ENCODE measurements at places on chromosomes 11 and 22. TPM values are rescaled to one million over a fixed set of nuclear protein-coding genes. Genes with fewer than 3 reads are reported as not detected.

DNA sequence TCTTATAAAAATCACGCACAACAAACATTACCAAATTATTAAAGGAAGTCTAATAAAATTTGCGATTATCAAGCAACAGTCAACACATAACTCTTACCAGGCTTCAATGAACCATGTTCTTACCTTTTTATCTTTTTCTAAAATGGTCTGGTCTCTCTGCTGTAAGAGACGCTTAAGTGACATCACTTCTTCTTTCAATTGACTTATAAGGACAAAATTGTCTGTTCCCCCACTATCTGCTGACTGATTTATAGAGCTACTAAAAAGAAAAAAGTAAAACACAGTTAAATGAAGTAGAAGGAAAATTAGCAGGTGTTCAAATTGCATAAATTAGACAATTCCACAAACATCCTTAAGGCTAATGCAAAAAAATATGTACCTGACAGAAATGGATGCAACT is 10.9 kb downstream of the FAM76B start:
- DNase-seq: no peak

DGCR2 gene
- total RNA-seq: 43.6 TPM

OR4D5 gene
- total RNA-seq: not detected

DNA sequence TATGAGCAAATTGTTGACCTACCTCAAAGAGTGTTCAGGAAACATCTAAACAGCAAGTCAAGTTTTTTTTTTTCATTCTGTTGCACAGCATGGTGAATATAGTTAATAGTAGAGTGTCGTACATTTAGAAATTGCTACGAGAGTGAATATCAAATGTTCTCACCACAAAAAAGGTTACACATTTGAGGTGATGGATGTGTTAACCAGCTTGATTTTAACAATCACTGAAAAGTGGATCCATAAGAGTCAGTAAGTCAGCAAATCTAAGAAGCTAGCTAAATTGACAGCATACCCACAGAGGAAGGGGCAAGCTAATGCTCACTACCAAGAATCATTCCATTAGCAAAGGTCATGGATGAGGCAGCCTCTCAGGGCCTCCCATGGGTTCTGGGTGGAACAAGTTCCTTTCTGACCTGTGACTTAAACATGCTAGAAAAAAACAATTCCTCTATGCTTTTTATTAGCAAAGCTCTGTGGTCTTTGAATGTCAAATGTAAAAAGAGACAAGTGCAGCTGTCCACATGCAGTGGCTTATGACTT is 235.4 kb upstream of the CCDC179 start:
- DNase-seq: no peak

DNA sequence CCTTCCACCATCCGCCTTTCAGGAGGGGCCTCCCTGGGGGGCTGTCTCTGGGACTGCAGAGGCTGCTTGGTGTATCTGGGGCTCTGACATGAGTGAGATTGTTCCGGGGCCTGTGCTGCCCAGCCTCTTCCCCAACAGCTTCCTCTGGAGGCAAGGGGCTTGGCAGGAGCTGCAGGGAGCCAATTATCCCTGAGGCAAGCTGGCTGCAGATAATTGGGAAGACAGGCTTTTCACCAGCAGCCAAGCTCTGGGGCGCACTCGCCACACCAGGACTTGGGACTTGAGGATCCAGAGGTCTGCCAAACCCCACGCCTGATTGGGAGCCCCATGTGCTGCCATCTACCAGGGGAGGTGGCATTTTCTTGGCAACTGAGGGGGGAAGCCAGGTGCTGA is 15.6 kb upstream of the RTN4R start:
- no peak for DNase-seq

GRCh38 chr11:133815636-133816035 is 29.7 kb downstream of the SPATA19 start:
- DNase-seq: no peak

DNA sequence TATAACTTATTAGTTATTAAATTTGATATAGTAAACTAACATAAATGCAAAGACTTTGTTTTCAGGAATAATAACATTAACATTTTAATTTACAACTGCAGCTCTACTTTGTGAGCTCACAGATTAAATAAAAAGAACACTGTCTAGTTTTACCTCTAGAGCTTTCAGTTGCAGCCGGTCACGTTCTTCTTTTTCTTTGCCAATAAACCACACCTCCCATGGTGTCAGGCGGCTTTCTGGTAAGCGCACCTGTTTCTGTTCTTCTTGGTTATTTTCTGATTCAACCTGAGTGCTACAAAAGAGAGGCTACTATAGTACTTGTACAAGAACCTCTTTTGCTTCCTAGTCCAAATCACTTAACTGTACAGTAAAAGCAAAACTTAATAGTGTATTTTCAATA is 5.8 kb downstream of the CCDC34 start:
- no peak for DNase-seq

DNA sequence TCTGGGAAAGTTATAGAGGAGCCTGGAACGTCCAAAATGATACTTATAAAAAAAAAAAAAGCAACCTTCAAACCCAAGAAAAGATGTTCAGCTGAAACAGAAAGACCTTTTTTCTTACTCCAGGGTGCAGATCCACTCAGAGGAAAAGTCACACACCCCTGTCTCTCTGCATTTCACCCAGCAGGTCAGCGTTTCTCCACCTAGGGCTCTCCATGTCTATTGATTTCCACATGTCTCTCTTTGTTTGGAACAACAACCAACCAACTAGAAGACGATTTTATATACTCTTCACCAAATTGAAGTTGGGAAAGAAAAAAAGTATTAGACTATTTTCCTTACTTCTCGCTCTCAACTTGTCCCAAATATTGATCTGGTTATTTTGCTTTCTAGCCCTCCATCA is 42.2 kb upstream of the BLID start:
- no peak for DNase-seq

DNA sequence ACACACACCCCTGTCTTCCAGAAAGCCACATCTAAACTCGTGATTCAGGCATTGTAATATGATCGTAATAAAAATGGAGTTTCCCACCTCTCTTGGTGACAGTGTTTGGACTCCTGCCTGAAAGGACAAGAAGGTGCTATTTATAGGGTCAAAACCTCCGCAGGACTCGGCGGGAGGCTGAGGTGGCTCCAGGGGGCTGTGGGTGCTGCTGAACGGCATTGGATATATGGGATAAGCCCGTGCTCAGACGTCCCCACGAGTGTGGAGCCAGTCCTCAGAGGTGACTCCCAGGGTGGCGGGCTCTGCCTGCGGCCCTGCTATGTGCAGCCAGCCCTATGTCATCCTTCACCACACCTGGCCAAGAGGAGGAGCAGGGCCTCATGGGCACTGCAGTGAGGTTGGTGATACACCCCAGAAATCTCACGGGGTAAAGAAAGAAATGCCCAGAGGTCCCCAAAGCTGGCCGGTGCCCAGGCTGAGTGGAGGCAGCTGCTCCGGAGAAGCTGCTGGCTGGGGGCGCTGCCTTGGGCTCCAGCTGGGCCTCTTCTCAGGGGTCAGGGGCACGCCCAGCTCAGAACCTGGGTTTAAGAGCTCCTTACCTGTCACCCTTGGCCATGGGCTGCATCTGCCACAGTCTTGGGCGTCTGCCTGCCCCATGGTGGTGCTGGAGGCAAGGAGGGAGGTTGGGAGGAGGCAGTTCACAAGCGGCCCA is 5.1 kb upstream of the OSBPL5 start:
- DNase-seq: no peak

- no peak for DNase-seq
Measured at GRCh38 chr11:15968461-15969130, 387.8 kb downstream of the SOX6 start.

UPK3A gene
- total RNA-seq: not detected

DNA sequence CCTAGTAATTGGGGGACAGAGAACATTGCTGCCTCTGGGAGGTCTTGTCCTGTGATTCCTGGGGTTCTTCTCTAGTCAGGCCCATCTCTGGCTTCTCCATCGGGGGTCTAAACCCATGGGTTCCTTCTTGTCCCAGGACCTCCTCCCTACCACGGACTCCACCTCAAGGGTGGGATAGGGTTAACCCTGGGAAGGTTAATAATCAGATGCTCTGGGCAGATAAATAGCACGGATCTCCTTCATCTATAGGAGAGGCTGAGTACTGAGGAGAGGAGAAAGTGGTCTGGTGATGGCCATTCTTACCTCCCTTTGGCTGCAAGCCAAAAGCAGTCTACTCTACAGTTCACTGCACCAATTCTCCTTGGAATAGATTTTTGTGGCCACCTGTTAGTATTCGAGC is 10.5 kb downstream of the HEPHL1 start:
- DNase-seq: peak; percentile 6

KCNJ11 gene
- not detected for total RNA-seq

ARHGEF12 gene
- 57.9 TPM for total RNA-seq

TLCD5 gene
- total RNA-seq: 6.8 TPM

DNA sequence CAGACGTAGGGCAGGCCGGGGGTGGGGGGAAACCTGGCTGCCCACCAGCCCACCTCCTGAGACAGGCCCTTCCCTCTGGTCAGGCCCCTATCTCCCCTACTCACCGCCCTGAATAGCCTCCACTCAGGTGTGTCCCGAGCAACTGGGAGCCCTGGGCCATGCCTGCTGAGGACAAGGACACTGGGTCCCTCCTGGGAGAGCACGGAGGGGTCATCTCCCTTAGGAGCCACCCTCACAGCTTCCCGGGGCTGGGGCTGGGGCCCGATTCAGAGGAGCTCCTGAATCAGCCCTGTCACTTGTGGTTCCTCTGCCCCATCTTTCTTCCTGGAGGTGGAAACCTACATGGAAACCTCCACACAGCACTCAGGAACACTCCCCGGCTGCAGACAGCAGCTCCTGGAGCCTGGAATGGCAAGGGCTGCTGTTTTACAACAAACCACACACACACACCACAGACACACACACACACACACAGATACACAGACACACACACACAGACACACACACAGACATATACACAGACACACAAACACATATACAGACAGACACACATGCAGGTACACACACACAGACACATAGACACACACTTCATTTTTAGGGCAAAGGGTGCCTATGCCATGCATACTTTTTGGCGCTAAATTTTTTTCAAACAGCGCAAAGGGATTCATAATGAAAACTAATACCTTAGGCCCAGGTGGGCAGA is 9.6 kb upstream of the EMID1 start:
- DNase-seq: no peak

C11orf98 gene
- total RNA-seq: 24.2 TPM

GRCh38 chr11:27200779-27201453 is 160.3 kb downstream of the BBOX1 start:
- no peak for DNase-seq

Data from GM23248 (cell line).